ENCODE measurements at places on chromosomes 12 and 14.
A peak's percentile ranks its signal among the peaks of the same experiment; 100 is the strongest.

- DNase-seq, result no peak
These were observed 1.5 kb downstream of the SAMD15 start for GRCh38 chr14:77378701-77379100.

DNA sequence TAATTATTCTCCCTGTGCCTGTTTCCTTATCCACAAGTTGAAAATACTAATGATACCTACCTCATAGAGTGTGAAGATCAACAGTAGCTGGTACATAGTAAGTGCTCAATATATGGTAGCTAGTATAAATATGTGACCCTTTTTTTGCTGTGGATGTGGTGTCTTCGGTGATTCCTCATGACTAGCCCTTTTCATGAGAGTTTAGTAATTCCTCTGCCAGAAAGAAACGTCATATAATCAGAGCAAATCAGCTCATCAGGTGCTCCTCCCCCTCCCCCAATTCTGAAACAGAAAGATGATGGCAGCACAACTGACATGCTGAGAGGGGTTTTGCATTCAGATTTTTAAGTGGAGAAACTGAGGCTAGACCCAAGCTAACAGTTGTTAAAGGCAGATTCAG lies 210.8 kb downstream of the SLC41A2 start:
- DNase-seq, result no peak

DNA sequence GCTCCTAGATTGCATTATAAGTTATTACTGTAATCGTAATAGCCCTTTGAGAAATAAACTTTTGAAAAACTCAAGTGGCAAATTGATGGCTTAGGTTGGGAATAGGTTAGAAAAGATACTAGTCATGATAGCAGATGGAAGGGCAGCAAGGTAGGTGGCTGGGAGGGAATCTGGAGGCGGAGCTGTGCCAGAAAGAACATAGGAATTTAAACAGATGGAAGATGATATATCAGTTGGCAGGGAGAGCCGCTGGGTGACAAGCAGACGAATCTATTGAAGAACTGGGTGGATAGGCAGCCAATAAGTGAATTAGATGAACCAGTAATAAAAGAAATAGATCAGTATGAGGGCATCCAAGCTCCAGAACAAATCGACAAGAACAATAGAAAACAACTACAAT lies 142.1 kb downstream of the CNTN1 start:
- DNase-seq, result no peak

GRCh38 chr12:104643093-104643818 lies 186.5 kb downstream of the CHST11 start:
- DNase-seq, result peak; percentile 63

GRCh38 chr12:41302979-41303403 lies 114.9 kb downstream of the PDZRN4 start:
- DNase-seq, result peak; percentile 9

- no peak for DNase-seq
These were observed 125.6 kb downstream of the EML1 start for GRCh38 chr14:99918781-99919180.

DNA sequence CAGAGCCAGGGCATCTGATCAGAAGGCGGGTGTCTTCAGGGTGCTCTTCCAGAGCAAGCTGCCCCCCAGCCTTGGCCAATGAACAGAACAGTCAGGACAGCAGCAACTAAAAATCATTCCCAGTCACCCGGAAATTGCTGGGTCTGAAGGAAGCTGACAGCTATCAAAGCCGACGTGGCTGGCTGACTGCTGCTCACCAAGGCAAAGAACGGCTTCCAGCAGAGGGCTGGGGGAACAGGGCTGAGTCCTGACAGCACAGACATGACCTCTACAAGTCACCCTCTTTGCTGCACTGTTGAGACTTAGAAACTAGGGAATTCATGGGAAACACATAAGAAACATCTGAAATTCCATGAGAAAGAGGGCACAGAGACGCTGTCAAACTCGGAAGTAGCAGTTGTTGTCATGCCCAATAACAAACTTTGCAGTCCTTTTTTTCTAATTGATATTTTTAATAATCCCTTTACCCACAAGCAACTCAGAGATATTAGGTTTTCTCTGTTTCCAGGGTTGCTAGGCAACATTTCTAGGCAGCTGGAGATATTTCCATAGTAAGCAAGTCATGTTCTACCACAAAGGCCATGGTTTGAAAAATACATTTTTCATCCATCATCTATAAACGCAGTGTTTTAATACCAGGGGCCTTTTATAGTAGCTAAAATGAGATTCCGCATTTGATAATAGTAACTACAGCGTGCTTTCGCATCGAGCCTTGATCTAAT lies 365.2 kb downstream of the SEC23A start:
- no peak for DNase-seq

DNA sequence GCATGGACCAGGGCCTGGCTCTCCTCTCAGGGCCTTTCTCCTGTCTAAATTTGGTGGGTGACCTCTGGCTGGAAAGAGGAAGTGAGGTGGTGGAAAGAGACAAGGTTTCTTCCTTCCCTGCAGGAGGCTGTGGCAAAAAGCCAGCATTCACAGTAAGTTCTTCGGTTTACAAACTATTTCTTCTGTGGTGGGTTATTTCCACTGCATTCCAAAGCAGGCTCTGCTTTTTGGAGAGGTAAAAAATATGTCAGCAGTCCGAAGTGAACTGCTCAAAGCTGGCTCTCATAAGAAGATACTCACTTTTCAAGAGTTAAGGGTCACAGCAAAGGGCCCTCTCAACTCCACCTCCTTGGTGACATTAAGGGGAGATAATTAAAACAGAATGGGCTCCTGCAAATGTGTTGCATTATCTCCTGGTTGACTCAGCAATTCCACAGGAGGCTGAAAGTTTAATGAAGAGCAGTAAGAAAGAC lies 48.9 kb upstream of the POC1B start:
- DNase-seq, result no peak

DNA sequence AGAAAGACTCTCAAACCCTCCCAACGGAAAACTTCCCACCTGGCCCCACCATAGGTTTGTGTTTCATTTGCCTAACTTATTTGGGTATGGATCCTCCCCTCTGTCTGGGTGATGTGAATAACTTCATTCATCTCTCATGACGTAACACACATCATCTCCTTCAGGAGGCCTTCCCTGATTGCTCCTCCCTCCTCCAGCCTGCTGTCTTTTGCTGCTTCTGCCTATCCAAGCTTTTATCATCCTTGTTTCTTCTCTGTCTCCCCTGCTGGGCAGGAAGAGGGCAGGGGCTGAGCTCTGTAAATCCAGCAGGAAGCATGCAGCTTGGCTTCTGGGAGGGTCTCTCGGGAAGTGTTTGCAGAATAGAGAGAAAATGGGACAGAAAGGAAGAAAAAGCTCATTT lies 766.0 kb upstream of the TBX3 start:
- no peak for DNase-seq

DNA sequence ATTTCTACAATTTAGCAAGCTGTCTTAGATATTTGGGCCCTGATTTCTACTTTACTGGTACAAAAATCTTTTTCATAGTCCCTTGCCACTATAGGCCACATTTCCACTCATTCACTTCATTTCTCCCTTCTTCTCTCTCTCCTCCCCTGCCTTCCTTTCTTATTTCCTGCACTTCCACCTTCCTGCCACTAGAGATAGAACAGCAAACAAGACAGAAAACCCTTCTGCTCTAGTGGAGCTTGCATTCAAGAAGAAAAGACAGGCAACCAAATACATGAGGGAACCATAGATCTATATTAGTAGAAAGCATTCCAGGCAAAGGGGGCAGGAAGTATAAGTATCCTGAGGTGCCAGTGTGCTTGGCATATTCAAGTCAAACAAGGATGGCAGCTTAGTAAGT lies 623.5 kb downstream of the FLRT2 start:
- DNase-seq, result no peak

- DNase-seq, result no peak
These were observed 33.2 kb upstream of the STRN3 start for GRCh38 chr14:31059152-31059924.

DNA sequence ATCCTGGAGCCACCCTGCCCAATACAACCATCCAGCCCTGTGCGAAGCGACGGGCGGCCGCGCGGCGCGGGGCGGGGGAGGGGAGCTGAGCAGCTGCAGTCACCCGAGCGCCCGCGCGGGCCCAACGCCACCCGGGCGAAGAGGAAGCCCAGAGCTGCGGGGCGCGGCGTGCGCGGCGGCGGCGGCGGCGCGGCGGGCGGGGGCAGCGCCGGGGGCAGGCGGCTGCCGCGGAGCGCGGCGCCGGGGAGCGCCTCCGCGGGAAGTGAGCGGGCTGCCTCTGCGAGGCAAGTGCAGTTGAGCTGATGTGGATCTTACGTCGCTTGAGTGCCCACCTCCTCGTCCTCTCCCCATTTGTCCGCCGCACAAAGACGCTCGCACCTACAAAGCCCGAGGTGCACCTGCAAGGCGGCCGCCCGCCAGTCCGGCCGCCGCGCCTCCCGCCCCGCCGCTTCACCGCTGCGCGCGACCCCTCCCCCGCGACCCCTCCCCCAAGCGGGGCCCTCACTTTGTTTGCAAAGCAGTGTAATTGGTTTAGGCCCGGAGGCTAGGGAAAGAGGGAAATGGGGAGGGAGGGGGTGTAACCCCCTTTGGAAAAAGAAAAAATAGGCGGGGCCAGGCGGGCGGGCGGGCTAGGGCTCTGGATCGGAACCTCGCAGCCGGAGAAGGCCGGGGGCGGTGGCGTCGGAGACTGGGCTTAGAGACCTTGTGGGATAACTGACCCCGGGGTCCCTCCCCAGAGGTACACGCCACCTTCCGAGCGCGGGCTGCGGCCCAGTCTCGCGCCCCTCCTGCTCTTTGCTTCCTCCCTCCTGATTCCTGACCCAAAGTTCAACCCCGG lies at the start of the genes FOXA1 and TTC6:
FOXA1 (minus strand) TSS at position 279 of the 838 bp plus-strand sequence; CDS start at position 2, 277 bp downstream.
TTC6 (plus strand) TSS at position 659 of the 838 bp plus-strand sequence. CDS start 26,436 bp downstream, outside the sequence.
- no peak for DNase-seq

DNA sequence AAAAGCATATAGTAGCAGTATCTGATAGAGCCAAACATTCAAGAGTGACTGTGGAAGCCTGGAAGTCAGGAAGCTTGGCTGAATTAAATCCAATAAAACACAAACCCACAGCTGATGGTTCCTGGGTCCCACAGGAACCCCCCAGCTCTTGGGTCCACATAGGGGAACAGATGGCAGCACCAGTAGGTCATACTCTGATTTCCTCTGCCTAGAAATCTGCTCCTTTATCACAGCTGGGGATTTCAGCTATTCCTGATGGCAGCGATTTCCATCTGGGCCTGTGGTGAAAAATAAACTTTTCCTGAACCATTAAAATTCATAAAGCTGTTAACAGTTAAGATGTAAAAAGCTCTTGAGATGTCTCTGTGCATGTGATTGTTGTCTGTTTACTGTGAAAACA lies 202.0 kb upstream of the FRMD6 start:
- DNase-seq, result no peak

- peak; percentile 92 for DNase-seq
These were observed 84.6 kb upstream of the NAV3 start for GRCh38 chr12:77746096-77746495.

DNA sequence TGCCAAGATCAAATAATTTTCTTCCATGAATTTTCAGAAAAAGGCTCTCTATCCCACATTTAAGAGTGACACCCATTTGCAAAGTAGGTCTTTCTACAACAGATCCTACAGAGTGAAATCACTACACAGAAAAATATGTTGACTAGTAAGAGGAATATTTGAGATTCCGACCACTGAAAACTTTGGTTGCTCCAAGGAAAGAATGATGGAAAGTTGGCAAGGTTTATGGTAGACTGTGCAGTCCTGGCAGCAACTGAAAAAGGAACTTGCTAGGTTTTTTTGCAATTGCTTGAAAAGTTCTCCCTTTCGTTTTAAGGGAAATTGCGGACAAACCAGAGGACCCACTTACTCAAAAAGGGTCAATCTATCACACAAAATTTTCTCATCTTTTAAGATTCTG lies 83.1 kb upstream of the TSPAN8 start:
- no peak for DNase-seq

DNA sequence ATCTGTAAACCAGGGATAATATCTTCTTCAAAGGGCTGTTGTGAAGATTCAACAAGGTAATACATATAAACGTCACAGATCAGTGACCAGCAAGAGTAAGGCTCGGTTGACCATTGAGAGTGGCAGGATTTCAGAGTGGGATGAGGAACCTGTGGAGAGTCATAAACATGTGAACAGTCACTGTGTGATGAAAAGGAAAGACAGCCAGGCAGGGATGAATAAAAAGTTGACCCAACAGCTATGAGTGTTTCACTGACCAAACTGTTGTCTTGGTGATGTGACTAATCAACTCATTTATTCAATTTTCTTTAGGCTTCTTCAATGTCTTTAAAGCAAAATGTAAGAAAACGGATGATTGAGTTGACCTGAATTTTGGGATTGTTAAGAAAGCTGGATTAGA lies 8.6 kb upstream of the FRMD6 start:
- no peak for DNase-seq

DNA sequence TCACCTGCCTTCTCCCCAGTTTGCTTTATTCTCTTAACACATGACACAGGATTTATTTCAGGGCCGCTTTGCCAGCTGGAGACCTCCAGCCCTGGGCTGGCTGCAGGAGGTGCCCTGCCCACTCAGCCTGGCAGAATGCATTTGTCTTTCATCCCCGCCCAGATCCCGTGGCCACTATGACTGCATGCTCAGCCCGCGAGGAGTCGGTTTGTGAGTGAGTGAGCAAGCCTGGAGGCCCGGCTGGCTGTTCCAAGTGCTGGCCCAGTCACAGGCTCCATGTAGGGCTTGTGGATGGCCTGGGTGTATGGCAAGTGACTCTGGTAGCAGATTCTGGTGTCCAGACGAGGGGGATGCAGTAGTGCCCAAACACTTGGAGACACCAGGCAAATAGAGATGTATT lies 2.1 kb downstream of the TDP1 start:
- no peak for DNase-seq
